CD4-positive, alpha-beta T cell treated with Interleukin-4 for 4 hours (primary cell): ENCODE measurements at places on chromosomes 12 and 14.

GRCh38 chr12:56010111-56010570, 10.7 kb upstream of the IKZF4 start:
- DNase-seq, result no peak

- no peak for DNase-seq
Measured at GRCh38 chr12:32489070-32489469, 89.7 kb downstream of the FGD4 start.

DNA sequence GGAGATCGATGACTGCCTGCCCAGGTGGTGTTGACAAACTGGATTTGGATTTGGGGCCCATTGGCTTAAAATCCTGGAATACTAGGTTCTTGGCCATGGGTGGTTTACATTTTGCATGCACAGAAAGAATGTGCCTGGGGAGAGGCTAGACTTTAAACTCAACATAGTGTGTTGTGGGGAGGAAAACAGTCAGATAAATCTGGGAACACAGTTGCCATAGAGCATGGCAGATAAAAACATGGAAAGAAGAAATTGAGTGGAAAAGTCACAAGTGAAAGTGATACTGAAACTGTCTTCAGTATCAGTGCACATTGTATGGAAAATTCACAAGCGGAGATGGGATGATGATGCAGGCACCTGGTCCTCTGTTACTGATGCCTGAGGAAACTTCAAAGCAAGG, 95.2 kb downstream of the SSPN start:
- DNase-seq, result no peak

DNA sequence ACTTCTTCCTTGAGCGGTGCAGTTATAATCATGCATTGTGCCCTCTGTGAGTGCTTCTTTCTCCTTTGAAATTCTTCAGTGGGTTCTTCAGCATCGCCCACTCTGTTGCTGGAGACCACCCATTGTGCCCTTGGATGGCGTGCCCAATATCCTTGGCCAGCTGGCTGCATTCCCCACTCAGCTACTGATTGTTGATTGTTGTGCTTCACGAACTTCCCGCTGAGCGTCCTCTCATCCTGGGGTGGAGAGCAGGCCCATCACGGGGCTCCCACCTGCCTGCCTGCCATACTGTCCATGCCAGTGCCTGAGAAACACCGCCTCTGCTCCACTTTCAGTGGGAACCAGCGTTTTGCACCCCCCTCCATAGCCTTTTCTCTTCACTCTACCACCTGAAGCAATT, 8.6 kb upstream of the SSTR1 start:
- no peak for DNase-seq

DNA sequence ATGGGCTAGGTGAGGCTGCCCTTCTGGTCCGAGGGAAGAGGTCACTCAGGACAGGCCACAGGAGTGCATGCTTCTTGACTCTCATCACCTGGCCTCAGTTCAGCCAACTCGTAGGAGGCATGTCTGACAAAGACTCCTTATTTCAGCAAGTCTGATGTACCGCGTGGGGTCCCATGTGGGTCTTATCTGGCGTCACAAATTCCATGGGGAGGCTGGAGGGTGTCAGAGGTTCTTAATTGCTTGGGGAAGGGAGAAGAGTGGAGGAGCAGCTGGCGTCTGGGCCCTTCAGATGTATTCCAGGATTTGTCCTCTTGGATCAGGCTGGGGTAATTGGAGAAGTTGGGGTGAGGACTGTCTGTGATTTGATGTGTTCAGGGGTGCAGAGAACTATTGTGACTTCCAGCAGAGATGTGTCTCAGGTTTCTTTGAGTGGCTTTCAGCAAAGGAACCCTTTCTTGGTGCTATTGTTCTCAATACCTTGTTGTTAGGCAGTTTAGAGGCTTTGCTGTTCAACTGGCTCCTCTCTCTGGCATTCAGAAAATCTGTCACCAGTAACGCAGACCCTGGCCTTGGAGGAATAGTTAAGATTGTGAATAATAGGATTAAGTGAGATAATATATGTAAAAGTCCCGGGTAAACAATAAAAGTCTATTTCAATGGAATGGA, 60.1 kb downstream of the SUSD6 start:
- DNase-seq, result no peak

DNA sequence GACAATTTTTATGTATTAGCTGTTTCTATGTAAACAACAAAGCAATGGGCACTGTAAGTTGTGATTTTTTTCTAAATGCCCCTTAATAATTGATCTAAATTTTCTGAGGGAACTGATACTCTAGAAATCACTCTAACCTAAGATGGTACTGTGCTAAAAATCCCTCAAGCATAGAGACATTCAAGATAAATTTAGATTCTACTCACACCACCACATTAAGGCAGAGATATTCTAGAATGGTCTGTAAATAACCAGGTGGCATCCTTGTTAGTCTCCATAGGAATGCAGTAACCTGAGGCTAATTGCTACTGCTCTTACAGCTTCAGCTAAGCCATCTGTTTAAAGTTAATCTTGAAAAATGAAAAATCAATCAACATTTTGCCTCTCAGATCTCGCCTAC, 87.3 kb downstream of the SLC41A2 start:
- no peak for DNase-seq

- no peak for DNase-seq
Measured at GRCh38 chr12:30870491-30871265, 55.9 kb upstream of the TSPAN11 start.

GRCh38 chr14:20415782-20416206, 2.5 kb upstream of the TEP1 start:
- DNase-seq, result peak; percentile 66

DNA sequence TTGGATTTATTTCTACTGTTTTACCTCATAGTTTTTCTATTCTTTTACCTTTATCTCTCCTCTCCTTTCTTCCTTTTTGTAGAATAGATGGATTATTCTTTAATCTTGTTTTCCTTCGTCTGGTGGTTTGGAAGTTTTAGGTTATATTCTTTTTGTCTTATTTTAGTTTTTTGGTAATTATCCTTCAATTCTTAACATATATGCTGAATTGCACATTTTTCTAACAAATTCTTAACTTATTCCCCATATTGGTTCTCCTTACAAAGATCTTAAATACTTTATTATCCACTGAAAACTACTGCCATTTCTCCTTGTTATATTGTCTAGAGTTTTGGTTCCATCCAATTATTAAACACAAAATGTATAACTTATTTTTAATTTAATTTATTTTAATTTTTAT, 42.3 kb downstream of the CATSPERB start:
- DNase-seq, result no peak

GRCh38 chr14:53493320-53493719, 340.2 kb upstream of the DDHD1 start:
- no peak for DNase-seq

DNA sequence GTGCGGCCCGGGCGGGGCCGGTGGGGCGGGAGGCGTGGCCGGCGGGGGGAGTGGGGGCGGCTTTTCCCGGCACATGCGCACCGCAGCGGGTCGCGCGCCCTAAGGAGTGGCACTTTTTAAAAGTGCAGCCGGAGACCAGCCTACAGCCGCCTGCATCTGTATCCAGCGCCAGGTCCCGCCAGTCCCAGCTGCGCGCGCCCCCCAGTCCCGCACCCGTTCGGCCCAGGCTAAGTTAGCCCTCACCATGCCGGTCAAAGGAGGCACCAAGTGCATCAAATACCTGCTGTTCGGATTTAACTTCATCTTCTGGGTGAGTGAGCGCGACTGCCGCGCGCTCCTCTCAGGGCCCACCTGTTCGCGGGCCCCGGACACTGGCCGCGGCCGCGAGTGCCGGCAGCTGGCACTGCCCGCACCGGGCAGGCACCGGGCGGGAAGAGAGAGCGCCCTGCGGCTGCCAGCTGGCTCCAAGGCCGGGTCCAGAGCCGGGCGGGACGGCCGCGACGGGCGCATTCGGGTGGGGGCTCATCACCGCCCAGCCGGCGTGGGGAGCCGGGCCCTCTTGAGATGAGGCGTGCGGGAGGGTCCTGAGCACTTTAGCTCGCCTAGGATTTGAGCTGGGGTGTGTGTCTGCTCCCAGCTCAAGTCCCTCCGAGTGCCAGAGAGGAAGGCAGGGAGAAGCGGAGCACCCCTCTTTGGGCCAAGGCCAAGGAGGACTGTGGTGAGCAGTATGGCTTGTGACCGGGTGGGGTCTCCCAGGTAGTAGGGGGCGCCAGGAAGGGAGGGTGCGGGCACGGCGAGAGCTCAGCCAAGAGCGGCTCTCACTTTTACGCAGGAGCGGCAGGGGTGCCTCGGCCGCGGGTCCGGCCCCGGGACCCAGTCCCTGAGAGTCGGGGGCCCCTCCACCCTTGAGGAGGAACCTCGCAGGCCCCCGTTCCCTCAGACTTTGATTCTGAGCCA, at the start of gene CD9:
Gene CD9 (plus strand): TSS at position 145 of the 957 bp plus-strand sequence. CDS start 100 bp downstream, at position 245.
- no peak for DNase-seq

DNA sequence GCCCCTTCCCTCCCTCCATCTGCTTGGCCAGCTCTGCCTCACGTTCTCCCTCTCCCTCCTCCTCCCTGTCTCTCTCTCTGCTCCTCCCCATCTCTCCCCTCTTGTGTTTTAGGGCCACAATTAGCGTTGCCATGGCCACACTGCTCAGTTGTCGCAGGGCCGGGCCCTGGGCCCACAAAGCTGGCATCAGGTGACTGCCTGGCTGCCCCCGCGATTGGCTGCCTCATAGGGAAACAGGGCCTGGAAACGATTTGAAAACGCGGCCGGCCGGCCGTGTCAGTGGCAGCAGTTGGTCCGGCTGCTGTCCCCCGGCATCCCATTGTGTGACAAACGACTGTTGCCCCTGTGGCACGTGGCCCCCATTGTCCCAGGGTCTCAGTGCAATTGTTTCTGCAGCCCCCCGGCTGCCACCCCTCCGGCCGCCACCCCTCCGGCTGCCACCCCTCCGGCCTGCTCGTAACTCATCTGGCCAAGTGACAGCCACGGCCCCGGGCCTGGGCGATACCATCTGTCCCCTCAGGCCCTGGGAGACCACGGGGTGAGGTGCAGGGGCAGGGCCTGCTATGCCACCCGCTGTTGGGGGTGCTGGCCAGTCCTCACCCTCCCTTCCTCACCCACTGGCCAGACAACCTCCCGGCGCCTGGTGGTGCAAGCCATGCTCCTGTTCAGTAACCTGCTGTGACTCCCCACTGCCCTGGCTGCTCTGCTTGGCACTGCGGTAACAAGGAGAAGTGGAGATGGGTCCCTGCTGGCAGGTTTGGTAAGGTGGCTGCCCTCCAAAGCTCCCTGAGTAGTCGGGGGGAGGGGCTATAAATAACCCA, 17.4 kb downstream of the FOXN4 start:
- DNase-seq, result no peak

GRCh38 chr14:92401561-92401960, 78.6 kb downstream of the SLC24A4 start:
- no peak for DNase-seq

DNA sequence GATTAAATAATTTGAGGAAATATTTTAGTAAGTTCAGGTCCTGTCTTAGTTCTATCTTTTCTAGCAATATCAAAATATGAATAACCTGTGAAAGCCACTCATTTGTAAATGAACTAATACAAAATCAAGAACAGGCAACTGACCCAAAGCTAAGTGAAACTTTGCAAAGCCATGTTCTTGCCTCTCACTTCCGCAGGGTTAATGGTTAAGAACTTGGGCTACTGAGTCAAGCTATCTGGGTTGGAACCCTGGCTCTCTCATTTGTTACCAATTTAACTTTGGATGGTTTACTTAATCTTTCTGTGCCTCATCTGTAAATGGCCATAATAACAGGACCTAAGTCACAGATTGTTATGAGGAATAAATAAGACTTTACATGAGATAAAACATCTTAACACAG, 2.8 kb downstream of the KIF21A start:
- no peak for DNase-seq

DNA sequence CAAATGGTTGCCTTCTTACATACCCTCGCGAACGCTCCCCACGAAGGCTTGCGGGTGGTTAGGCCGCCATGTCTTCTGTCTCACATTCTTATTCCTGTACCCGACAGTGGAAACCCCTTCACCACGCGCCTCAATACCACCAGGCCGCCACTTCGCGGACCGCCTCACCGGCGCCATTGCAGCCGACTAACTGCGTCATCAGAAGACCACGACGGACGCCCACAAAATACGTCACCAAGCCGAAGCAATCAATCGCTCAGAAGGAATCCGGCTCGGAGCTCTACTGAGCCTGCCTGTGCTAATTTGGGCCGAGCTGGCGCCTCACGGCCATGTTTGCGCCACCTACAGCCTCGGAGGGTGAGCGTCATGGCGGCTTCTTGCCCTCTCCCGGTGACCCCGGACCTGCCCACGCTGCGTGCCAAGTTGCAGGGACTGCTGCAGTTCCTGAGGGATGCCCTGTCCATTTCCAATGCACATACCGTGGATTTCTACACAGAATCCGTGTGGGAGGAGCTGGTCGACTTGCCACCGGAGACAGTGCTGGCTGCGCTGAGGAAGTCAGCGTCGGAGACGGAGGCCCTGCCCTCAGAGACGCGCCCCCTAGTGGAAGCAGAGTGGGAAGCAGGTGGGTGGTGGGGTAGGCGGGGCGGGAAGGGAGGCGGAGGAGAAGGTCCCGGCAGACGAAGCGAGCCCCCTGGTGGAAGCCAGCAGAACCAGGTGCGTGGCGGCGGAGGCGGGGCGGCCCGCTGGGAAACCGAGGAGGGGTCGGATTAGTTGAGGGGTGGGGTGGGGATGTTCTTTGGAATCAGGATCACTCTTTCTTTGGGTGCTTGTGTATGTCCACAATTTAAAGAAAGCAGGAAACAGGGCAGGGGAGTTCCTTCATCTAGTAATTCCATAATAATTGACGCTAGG, at the start of the genes CCDC59 and METTL25:
Gene CCDC59 (minus strand): TSS at position 188 of the 915 bp plus-strand sequence. CDS start 11 bp downstream, at position 177.
Gene METTL25 (plus strand): TSS at position 330 of the 915 bp plus-strand sequence. CDS start 37 bp downstream, at position 367.
- peak; percentile 98 for DNase-seq

DNA sequence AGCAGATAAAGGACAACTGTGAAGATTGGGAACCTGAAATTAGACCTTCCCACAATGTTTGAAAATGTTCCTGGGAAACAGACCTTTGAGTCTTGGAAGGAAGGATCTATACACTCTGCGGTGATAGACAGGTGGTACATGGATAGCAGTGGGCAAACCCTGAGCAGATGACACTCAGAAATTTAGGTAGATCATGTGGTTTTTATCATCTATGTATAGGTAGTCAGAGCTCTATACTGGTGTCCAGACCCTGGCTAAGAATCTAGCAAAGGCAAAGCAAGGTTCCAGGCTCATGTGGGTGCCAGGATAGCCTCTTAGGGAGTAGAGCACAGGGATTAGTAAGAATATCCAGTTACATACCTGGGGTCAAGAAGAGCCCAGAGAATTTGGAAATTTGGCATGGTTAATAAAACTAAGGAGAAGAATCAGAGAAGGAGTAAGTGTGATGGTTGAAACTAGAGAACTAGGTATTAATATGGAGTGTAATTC, 331.2 kb upstream of the FBXO33 start:
- no peak for DNase-seq

- no peak for DNase-seq
Measured at GRCh38 chr12:121570467-121571283, 10.1 kb downstream of the KDM2B start.

- DNase-seq, result no peak
Measured at GRCh38 chr12:94405413-94406116, 54.1 kb downstream of the CEP83 start.

- peak; percentile 26 for DNase-seq
Measured at GRCh38 chr12:55931780-55932550, 1.0 kb downstream of the DGKA start.

GRCh38 chr14:54025661-54026060, 69.0 kb upstream of the BMP4 start:
- no peak for DNase-seq
